Ovary (tissue), 10 donors: ENCODE measurements at places on chromosomes 4 and X. TPM values are rescaled to one million over a fixed set of nuclear protein-coding genes. Genes with fewer than 3 reads are reported as not detected.

- H3K4me1 ChIP-seq, result no peaks in the 10 kb centered on the region
- H3K27ac ChIP-seq, result no peak overlapping the region
- no peak overlapping the region for H3K4me3 ChIP-seq
- H3K36me3 ChIP-seq, result no peaks in the 10 kb centered on the region
These were observed 4.0 kb downstream of the MAGEB2 start for GRCh38 chrX:30219372-30219771.

DNA sequence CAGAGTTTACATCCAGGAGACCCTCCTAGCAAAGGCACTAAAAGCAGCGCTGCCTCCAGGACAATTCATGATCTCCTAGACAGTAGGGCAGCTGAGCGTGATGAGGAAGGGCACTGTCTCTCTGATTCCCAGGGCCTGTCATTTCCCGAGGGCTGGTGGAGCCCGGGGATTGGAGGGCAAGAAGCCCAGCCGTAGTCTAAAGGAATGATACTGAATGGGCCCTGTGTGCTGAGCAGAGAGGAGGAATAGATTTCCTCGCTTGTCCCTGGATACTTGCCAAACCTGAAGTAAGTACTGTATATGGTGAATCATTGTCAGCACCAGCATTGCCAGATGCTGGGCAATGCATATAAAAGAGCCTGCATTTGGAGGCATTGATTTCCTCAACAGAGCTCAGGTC lies 88.0 kb upstream of the SLITRK2 start:
- no peak overlapping the region for H3K4me3 ChIP-seq
- DNase-seq, result no peak
- H3K27me3 ChIP-seq, result no peaks in the 10 kb centered on the region
- H3K27ac ChIP-seq, result no peak overlapping the region

DNA sequence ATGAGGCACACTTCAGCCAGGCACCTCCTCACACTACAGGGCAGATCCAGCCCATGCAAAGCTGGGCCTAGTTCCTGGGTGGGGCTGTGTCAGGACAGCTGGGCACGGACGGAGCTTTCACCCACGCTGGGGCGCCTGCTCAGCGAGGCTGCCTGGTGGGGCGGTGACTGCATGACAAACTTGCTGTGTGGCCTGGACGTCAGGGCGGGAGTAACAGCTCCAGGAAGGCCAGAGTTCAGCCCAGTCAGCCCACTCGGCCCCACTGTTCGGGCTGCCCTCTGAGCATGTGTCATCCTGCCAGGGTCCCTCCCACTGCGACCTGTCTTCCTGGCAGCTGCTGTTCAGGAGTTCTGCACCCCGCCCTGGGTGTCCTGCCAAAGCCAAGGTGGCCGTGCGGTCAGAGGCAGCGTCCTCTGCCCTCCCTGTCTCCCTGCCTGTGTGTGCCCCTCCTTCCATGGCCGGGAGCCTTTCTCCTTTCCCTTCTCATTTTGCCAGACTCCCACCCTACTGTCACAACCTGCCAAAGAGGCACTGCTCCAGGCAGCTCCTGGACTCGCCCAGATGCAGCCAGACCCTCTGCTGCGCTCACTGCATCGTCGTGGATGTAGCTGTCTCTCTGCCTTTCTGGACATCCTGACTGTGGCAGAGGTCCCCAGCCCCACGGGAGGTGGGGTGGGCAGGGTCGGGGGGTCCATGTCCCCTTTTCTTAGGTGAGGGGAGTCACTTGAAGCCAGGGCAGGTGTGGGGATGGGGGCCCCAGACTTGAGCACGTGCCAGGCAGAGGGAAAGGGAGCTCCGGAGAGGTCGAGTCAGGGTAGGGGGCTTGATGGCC lies 33.0 kb upstream of the KIAA0232 start:
- peak; percentile 52 for DNase-seq
- no peak overlapping the region for H3K27ac ChIP-seq
- H3K4me1 ChIP-seq, result peaks cover 2% of the 10 kb centered on the region

GRCh38 chr4:92791871-92792440 lies 488.2 kb downstream of the GRID2 start:
- H3K36me3 ChIP-seq, result no peaks in the 10 kb centered on the region
- H3K4me3 ChIP-seq, result no peak overlapping the region
- no peak overlapping the region for H3K27ac ChIP-seq
- H3K27me3 ChIP-seq, result no peaks in the 10 kb centered on the region
- no peaks in the 10 kb centered on the region for H3K4me1 ChIP-seq
- no peak for DNase-seq

- no peaks in the 10 kb centered on the region for H3K4me1 ChIP-seq
- no peak overlapping the region for H3K4me3 ChIP-seq
- H3K36me3 ChIP-seq, result no peaks in the 10 kb centered on the region
- H3K27ac ChIP-seq, result no peak overlapping the region
These were observed 16.4 kb upstream of the KLHL8 start for GRCh38 chr4:87236861-87237260.

- H3K36me3 ChIP-seq, result no peaks in the 10 kb centered on the region
- H3K4me3 ChIP-seq, result no peak overlapping the region
- no peak for DNase-seq
- H3K27ac ChIP-seq, result no peak overlapping the region
These were observed 128.7 kb downstream of the MGST2 start for GRCh38 chr4:139794158-139794954.

RNF150 gene
- total RNA-seq, result 40.9 TPM

PCYT1B gene
- 3.9 TPM for total RNA-seq

LNX1 gene
- 0.72 TPM for total RNA-seq

F9 gene
- not detected for total RNA-seq
